ENCODE measurements at places on chromosomes 11 and 22.

DNA sequence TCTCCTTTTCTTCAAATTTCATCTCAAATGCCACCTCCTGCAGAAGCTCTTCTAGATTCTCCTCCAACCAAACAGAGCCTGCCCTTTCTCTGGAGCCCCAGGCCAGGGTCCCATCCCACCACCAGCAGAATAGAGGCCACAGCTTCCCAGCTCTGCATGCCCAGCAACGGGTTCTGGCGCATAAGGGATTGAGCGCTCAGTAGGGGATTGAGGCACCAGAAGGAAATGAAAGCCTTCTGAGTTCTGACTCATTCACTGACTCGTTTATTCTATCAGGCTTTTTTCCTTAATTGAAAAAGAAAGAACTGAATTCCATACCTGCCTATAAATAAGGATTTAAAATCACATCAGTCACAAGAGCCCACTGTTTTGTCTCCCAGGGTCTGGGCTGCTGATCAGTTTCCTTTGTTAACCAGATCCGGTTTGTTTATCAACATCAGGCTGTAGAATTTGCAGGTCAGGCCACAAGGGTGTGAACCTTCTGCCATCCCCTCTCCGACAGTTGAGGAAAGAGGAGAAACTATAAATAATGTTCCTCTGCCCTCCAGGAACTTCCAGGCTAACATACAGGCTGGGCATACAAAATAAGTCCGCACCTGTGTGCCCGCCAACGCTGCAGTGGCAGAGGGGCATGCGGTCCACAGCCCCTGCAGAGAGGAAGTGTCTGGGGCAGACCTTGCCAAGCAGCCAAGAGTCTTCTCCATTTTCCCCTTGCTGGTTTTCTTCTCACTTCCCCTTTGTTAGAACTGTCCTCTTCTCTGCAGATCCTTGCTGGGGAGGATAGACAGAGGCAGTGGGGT is 63.5 kb upstream of the PRDM11 start:
- peak; percentile 25 for DNase-seq

GRCh38 chr11:72836111-72836510 is 21.9 kb downstream of the ATG16L2 start:
- DNase-seq, result no peak

DNA sequence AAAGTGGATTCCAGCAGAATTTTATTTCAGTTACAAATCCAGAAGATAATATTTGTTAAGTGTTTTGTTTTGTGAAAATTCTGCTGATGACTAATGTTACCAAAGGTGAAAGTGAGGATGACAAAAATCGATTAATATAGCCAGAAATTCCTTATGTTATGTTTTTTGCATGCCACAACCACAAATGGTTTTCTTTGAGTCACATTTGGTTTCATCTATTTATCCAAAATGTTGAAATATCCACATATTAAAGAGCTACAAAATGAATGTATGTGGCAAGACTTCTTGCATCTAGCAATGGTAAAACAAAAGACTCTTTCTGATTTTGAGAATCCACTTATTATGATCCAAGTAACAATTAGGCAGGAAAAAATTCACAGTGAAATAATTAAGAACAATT is 150.1 kb upstream of the LRRC4C start:
- DNase-seq, result no peak

DNA sequence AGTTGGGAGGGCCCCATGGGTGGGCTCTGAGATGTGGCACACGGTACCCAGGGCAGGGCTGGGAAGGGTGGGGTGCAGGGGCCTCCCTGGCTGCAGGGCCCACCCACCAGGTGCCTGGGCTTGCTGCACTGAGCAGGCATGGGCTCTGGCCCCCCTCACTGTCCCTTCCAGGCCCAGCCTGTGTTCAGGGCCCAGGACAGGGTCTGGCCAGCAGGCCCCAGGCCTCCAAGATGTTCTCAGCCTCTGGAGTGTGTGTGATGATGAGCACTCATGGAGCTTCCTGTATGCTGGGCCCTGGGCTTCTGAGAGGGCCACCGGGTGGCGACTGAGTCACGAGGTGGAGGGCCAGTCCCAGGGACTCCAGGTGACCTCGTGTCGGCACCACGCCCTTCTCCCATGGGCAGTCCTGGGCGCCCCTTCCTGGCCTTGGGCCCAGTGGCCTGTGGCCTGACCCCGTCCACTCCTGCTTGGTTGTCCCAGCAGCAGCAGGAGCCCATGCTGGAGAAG is 55.9 kb upstream of the CCDC188 start:
- no peak for DNase-seq

DNA sequence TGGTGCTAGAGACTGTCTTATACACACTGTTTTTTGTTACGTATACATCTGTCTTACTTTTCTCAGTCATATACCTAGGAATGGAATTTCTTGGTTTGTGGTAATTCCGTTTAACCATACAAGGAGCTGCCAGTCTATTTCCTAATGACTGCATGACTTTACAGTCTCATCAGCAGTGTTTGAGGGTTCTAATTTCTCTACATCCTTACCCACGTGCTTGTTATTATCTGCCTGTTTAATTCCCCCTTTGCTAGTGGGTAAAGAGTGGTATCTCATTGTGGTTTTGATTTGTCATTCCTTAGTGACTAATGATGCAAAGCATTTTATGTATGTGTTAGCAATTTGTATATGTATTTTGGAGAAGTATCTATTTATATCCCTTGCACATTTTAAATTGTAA is 1008.0 kb downstream of the FAM181B start:
- DNase-seq, result no peak

DNA sequence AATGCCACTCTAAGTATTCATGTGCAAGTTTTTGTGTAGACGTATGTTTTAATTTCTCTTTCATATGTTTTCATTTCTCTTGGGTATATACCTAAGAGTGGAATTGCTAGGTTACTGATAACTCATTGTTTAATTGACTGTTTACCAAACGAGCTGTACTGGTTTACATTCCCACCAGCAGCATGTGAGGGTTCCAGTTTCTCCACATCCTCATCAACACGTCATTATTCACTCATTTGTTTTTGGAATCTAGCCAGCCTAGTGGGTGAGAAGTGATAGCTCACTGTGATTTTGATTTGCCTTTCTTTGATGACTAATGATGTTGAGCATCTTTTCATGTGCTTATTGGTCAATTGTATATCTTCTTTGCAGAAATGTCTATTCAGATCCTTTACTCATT is 4.0 kb downstream of the ANKRD13D start:
- DNase-seq, result no peak

DNA sequence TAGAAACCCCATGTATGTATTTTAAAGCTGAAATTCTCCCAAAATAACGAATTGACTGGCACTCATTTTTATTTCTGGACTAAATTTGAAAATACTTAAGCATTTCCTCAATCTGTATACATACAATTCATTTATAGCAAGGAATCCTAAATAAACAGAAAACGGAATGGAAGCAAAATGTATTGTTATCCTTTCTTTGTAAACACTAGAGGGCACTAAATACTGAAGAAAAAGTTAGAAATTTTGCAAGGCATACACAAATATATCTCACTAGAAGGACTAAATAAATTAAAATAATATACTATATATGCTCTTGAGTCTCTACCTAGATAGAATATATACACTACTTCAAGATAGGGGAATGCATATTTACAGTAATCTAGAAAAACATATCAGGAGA is 23.1 kb upstream of the ANO5 start:
- no peak for DNase-seq

GRCh38 chr11:130721736-130722135 is 194.5 kb downstream of the SNX19 start:
- DNase-seq, result no peak

- no peak for DNase-seq
These were observed 62.8 kb downstream of the MORC2 start for GRCh38 chr22:30905696-30906341.

- no peak for DNase-seq
These were observed 152.9 kb downstream of the ETS1 start for GRCh38 chr11:128434411-128434810.

DNA sequence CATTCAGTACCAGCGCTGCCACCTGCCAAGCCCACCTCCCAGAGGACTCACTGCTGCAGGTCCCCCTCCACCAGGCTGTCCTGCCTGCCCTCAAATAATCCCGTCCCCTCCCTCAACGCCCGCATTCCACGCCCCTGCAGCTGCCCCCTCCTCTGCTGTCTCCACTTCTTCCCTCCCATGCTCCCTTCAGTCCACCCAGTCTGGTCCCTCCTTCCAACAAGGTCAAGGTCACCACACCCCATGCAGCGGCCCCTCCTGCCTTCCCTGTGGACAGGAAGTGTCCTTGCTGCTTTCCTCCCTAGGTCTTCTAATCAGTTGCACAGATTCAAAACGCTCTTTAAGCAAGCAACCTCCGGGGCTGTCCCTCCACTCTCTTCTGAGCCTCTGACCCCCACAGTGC is 12.1 kb downstream of the MACROD1 start:
- DNase-seq, result no peak

GRCh38 chr11:88415495-88415894 is 78.0 kb upstream of the CTSC start:
- DNase-seq, result no peak

GRCh38 chr11:79412761-79413160 is 28.1 kb downstream of the TENM4 start:
- DNase-seq, result no peak

DNA sequence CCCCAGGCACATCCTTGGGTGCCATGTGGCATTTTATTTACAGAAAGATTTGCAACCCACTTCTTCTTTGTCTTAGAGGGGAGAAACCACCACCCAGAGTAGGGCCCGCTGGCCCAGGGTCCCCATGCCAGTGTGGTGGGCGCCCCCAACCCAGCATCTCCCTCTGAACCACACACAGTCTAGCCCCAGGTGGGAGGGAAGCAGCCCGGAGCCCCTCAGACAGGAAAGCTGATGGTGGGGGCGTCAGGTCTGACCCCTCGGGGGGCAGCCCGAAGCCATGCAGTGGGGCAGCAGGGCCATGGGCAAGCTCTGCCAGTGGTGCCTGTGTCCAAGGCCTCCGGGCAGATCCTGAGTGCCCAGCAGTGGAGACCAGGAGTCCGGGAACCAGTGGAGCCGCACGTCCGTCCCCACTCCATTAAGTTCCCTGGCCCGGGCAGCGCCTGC is 11.7 kb downstream of the TRPM5 start:
- DNase-seq, result no peak

DNA sequence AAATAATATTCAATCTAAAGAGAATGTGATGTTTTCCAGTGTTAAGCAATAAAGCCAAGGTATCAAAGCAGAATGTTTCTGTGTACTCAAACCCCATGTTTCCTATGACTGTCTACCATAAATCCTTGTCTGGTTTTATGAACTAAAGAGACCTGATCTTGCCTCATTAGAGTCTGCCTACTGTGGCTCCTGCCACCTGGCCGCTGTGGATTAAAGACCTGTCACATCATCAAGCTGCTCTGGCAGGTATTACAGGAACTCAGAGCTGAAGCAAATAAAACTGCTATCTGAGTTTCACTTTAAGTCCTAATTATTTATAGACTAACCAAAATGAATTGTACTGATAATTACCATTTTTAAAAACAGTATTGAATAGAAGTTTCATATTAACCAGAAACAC is 207.8 kb upstream of the CCDC90B start:
- DNase-seq, result no peak

GRCh38 chr22:38429499-38430068 is 25.4 kb downstream of the KCNJ4 start:
- no peak for DNase-seq

DNA sequence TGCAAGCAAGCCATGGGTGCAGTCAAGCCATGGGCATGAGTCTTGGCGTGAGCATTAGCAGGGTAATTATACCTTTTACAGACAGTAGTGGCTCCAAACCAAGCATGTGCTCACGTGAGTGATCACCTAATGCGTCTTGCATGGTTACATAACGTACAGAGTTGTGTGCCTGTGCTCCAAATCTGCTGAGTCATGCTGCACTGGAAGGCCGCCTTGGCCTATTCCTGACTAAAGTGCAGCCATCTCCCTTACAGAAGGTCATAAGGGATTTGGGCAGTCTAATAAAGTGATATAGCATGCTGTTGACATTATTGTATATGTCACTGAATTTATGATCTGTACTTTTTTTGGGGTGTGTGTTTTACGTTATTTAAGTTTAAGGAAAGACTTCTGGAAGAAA is 102.4 kb downstream of the ARHGAP42 start:
- no peak for DNase-seq

GRCh38 chr11:117868088-117868487 is 8.4 kb downstream of the FXYD6 start:
- DNase-seq, result no peak

DNA sequence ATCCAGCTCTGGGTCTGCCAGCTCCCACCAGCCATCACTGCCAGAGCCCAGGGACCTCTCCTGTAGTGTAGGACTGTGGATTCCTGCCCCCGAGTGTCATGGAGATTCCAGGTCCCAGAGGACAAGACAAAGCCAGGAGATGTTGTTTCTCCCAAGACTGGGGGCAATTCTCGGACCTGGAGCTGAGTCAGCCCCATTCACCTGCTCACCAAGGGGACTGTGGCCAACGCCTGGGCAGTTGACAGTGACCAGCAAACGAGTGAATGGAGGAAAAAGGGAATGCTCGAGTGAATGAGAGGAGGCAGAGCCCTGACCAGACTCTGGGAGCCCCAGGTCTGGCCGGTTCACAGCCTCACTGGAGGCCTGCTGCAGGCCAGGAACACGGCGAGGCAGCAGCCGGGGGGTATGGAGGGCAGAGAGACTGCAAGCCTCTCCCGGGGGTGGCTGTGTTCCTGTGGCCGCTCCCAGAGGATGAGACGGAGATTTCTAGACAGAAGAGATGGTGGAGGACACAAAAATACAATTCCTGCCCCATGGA is 61.3 kb upstream of the PRR5 start:
- DNase-seq, result no peak

DNA sequence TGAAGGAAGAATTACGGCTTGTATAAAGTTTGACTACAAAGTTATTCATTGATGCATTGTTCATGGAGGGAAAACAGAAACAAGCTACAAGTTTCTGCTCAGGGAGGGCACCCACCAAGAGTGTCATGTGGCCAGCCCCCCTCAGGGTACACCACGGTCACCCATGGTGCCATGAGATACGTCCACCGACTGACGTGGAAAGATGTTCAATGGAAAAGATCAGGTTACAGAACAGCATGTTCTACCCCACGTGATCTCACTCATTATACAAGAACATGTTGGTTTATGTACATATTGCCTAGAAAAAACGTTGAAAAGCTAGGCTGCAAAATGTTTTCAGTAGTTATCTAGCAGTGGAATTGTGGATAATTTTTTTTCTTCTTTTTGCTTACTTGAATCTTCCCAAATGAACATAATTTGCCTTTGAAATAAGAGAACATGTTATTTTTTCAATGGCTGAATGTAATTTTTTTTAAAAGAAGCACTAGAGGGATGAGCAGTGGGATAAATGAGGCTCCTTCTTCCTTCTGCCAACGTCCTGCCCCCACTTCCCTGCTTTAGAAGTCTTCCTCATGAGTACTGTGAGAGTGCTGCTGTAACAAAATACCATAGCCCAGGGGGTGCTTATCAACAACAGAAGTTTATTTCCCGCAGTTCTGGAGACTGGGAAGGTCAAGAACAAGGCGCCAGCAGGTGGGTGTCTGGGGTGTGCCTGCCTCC is 22.5 kb downstream of the RCN1 start:
- no peak for DNase-seq
